HT1080 (cell line): ENCODE measurements at places on chromosomes 1 and 21.

GRCh38 chr21:46035809-46036695 is 54.5 kb downstream of the COL6A1 start:
- no peak for DNase-seq

GRCh38 chr1:159900086-159900680 is at the start of gene CFAP45:
Gene CFAP45, minus strand, starts transcription at chr1:159900165. Its CDS starts 67 bp downstream, at chr1:159900098.
- DNase-seq: no peak

GRCh38 chr21:42975886-42976608 is 1.7 kb downstream of the PKNOX1 start:
- DNase-seq: no peak

DNA sequence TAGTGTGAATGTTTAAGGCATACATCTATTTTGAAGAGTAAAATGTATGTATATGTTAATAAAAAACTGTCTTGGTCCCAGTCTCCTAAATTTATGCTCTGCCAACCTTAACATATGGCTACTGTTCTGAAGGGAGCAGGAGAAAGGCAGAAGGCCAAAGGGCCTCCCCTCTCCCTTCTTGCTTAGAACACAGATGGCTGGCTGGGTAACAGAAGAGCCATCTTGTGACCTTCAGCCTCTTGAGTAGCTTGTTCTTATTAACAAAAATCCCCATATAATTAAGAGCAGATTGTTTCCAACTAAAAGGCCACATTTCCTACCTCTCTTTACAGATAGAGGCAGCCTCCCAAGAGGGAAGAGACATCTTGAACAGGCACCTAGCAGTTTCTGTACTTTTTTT is 36.1 kb downstream of the EPB41 start:
- DNase-seq: no peak

- no peak for DNase-seq
These were observed 132.3 kb downstream of the URB2 start for GRCh38 chr1:229758101-229759036.

GRCh38 chr1:98817821-98818220 is 156.3 kb downstream of the SNX7 start:
- no peak for DNase-seq

DNA sequence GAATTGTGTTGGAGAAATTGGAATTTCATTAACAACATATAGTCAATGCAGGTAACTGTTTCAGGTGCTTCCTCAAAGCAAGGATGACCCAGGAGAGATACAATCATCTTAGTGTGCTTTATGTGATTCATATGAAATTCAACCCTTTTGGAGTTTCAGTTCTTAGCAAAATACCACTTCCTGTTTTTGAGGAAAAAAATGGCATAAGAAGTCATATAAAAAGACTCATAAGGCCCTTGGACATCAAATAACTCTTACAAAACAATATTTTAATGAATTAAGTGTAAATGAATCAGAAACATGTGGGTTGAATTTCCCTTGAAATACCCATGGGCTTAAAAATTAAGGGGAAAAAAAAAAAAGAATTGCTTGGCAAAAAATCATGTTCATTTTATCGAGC is 926.6 kb downstream of the LTN1 start:
- peak; percentile 21 for DNase-seq

GRCh38 chr1:78104322-78104721 is 58.6 kb downstream of the GIPC2 start:
- peak; percentile 64 for DNase-seq

DNA sequence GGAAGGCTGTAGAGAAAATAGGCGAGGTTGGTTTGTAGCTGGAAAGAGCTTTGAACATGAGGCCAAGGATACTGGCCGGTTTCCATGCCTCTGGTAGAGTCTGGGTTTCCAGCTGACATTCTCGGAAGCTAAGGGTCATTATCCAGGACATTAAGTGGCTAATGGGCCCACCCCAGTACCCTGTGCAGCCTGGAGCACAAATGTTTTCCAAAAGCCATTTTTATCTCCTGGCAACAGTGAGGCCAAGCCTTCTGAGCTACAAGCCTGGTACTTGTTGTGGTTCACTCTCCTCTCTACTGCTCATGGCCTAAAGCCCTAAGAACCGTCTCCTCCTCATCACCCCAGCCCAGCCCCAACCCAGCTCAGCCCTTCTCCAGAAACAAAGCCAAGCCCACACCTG is 122.9 kb downstream of the DMRTA2 start:
- DNase-seq: no peak

DNA sequence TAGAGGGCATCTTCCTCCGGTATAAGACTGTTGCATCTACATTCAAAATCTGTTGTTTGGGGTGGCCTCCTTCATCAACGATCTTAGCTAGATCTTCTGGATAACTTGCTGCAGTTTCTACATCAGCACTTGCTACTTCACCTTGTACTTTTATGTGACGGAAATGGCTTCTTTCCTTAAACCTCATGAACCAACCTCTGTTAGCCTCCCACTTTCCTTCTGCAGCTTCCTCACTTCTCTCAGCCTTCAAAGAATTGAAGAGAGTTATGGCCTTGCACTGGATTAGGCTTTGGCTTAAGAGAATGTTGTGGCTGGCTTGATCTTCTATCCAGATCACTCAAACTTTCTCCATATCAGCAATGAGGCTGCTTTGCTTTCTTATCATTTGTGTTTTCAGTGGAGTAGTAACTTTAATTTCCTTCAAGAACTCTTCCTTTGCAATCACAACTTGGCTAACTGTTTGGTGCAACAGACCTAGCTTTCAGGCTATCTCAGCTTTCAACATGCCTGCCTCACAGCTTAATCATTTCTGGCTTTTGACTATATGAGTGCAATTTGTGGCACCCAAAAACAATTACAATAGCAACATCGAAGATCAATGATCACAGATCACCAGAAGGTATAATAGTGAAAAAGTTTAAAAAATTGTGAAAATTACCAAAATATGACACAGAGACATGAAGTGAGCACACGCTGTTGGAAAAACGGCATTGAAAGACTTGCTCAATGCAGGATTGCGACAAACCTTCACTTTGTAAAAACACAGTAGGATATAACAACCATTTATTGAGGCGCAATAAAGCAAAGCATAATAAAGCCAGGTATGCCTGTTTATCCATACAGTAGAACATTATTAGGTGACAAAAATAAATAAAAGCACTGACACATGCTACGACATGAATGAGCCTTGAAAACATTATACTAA is 56.7 kb upstream of the GFI1 start:
- no peak for DNase-seq

DNA sequence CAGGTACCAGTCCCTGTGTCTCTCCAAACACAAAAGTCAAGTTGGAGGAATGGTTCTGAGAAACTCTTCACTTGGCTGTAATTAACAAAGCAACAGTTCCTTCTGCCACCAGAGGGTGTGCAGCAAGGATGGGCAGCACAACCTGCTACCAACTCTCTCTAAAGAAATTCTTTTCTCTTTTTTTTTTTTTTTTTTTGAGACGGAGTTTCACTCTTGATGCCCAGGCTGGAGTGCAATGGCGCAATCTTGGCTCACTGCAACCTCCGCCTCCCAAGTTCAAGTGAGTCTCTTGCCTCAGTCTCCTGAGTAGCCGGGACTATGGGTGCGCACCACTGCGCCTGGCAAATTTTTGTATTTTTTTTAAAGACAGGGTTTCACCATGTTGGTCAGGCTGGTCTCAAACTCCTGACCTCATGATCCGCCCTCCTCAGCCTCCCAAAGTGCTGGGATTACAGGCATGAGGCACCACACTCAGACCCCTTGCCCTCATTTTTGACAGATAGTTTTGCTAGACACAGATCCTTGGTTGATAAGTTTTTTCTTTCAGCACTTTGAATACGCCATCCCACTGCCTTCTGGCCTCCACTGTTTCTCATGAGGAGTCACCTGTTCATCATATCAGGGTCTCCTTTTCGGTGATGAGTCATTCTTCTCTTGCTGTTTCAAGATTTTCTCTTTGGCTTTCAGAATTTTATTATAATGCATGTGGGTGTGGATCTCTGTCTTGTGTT is 12.1 kb upstream of the DEGS1 start:
- DNase-seq: peak; percentile 6

GRCh38 chr1:4638345-4638729 is 16.1 kb upstream of the AJAP1 start:
- no peak for DNase-seq

GRCh38 chr1:63713627-63714481 is 60.0 kb upstream of the ROR1 start:
- peak; percentile 80 for DNase-seq

- DNase-seq: peak; percentile 69
These were observed 259.6 kb upstream of the RRP15 start for GRCh38 chr1:218025454-218025853.

DNA sequence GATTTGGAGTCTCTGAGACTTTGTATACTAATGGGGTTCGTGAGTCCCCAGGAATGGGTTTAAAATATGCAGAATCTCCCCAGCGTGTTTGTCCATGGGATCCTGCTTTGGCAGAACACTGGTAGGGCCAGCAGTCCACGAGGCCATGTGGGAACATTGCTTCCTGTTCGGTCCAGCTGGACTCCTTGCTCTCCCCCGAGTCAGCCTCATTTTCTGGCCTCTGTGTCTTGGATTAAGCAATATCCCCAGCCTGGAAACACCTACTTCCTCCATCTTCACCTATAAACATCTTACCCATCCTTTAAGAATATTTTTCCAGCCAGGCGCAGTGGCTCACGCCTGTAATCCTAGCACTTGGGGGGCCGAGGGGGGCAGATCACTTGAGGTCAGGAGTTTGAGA is 142.4 kb downstream of the NAV1 start:
- DNase-seq: no peak

DNA sequence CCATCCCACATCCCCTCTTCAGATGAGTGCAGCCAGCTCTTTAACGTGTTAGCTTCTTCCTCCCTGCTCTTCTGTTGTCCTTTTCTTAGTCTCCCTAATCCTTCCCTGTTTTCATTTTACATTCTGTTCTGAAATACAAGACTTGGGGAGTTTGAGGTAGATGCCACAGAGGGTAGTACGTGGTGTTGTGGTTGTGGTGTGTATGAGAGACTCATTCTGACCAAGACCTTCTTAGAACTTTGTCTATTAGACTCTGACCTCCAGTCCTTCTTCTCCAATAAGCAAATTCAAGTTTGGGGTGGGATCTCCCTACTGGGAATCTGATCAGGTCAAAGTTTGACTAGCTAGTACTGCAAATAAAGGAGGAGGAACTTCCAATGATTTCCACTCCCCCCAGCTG is 39.5 kb downstream of the CACNA1E start:
- no peak for DNase-seq

DNA sequence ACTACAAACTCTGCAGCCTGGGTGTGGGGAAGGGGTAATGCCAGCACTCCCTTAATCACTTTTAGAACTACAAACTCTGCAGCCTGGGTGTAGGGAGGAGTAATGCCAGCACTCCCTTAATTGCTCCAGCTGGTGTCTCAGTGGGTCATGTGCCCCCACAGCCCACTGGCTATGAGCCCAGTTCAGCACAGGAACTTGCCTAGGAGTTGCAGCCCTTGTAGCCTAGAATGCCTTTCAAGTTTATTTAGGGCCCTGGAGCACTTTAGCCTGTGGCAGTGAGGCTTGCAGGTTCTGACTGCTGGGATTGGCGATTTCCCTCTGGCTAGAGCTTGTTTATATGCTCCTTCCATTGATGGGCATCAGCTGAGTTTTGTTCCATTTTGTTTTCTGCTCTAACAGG is 17.1 kb downstream of the VN1R5 start:
- no peak for DNase-seq

DNA sequence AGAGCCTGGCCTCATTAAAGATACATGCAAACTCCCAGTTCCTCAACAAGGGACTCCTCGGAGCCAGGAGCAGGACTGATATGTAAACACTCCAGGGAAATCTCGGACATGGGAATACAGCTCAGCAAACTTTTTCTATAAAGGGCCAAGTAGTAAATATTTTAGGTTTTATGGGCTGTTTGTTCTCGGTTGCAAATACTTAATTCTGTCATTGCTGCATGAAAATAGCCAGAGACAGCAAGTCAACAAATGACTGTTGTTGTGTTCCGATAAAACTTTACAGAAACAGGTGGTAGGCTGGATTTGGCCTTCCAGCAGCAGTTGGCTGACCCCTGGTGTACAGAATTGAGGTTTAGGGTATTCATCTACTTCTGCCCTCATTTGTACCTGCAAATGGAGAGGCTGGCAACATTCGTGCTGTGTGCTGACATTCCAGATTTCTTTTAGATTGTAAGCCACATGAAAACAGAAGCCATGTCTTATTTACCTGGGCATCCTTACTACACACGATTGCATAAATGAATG is 360.3 kb downstream of the NTNG1 start:
- DNase-seq: no peak

- peak; percentile 63 for DNase-seq
These were observed 65.8 kb upstream of the BCL10 start for GRCh38 chr1:85342207-85342606.

- peak; percentile 24 for DNase-seq
These were observed 63.1 kb upstream of the HIVEP3 start for GRCh38 chr1:41981796-41982195.

- no peak for DNase-seq
These were observed at the start of gene ADAMTS1 for GRCh38 chr21:26845066-26845758. Gene ADAMTS1, minus strand, starts transcription at chr21:26845409. Its CDS starts 455 bp downstream, at chr21:26844954.

DNA sequence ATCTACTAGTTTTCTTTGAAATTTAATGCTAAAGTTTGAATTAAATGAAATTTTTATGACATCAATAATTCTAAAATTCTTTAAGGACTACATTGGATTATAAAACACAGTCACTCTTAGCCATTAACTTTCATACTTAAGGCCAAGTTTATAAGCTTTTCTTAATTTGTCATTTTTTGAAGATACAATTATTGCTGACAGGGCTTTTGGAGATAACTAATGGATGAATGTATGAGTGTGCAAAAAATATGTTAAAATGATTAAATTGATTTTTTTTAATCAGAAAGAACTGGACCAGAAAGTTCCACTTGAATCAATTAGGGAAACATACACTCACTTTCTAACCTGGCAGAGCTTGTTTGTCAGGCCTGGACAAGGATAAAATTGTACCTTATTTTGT is 70.3 kb upstream of the CHODL start:
- DNase-seq: no peak

DNA sequence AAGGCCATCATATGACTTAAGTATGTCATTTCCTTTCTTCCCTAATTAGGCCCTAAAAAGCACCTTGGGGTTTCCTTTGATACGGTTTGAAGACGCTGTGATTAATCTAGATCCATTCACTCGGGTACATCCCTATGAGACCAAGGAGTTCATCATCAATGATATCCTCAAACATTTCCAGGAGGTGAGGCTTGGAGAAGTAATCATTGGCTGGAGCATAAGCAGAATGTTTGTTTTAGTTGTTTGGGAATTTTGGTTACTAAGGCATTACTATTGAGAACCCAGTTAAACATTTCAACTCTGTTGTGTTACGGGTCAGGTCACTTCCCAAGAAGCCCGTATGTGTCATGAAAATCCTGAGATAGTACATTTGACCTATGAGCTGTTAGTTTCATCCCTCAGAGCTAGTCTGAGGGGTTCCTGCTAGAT is 185.2 kb downstream of the VPS13D start:
- DNase-seq: no peak

DNA sequence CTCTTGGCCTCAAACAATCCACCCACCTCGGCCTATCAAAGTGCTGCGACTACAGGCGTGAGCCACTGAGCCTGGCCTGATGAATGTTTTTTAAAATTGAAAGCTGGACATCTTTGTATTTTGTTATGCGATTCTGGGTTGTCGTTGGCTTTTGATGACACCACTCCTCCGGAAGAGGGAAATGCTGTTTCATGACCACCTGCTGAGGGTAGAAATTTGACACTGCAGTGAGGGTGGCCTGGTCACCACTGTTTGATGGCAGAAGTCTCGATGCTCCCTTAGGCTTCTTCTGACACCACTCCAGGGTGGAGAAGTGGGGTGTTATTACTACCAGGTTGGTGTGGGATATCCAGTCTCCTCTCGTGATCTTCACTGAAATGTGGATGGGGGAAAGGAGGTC is 357.2 kb downstream of the RGS7 start:
- DNase-seq: no peak

- DNase-seq: no peak
These were observed 28.1 kb downstream of the ARHGEF10L start for GRCh38 chr1:17567582-17567981.
